Right ventricle myocardium superior (tissue), 1 donor: ENCODE measurements at places on chromosomes 3 and 15.
A peak's percentile ranks its signal among the peaks of the same experiment; 100 is the strongest.

- DNase-seq: no peak
Observed at GRCh38 chr15:38479756-38480155, 25.8 kb downstream of the FAM98B start.

- DNase-seq: no peak
Observed at GRCh38 chr3:142588703-142589102, 7.5 kb upstream of the PLS1 start.

DNA sequence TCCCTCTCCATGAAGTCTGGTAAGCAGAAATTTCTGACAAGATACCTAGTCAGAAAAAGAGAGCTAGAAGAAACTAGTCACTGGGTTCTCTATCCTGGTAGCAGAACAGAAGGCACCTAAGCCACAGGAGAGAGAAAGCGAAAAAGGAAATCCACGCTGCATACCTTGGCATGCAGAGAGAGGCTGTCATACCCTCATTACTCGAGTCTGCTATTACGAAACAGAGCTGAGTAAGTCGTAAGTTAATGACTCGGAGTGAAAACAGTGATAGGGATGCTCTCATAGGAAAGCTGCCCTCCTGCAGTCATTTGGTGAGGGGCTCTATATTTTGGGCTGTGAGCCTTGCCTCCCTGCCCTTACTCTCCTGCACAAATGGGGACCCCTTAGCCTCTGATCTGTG lies 16.2 kb downstream of the CLRN1 start:
- no peak for DNase-seq

GRCh38 chr15:98009169-98009568 lies 48.7 kb downstream of the ARRDC4 start:
- DNase-seq: no peak

- DNase-seq: no peak
Observed at GRCh38 chr15:100348578-100348977, 6.8 kb upstream of the ADAMTS17 start.

DNA sequence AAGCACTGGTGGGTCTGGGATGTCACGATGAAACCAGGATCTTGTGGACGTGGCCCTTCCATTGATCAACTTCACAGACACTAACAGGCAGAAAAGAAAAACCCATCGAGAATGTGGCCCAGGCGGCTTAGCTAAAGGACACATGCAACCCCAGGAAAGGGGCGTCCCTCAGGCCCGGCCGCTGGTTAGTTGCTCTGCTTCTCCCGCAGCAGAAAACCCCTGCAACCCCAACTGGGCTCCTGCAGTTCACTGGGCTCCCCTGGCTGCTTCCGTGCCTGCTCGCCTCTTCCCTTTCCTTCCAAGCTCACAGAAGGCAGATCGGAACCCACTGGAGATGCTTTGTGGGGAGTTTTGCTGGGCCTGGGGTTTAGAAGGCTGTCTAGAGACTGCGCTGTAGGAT lies 1.1 kb downstream of the GASK1A start:
- no peak for DNase-seq

DNA sequence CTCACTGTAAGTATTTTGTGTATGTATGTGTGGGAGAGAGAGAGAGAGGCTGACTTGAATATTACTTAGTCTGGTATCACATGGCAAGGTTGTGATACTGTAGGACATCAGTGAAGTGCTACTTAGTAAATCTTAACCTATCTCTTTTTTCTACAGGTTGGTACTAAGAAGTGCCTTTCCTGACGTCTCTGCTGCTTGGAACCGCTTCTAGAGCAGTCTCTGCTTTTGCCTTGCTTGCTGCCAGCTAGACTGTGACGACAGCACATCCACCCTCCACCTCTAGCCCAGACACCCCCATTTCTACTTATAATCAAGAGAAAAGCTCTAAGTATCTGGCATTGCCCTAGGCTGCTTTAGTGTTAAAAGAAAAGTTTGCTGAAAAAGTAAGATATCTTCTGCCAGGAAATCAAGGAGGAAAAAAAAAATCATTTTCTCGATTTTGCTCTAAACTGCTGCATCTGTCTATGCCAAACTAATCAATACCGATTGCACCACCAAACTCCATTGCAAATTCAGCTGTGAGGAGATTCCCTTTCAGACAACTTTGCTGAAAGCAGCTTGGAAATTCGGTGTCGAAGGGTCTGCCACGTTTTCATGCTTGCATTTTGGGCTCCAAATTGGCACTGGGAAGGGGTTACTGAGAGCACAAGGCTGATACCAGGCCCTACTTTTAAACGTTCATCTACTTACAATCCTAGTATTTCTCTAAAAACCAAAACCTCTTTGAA lies 30.7 kb downstream of the MBNL1 start:
- no peak for DNase-seq

DNA sequence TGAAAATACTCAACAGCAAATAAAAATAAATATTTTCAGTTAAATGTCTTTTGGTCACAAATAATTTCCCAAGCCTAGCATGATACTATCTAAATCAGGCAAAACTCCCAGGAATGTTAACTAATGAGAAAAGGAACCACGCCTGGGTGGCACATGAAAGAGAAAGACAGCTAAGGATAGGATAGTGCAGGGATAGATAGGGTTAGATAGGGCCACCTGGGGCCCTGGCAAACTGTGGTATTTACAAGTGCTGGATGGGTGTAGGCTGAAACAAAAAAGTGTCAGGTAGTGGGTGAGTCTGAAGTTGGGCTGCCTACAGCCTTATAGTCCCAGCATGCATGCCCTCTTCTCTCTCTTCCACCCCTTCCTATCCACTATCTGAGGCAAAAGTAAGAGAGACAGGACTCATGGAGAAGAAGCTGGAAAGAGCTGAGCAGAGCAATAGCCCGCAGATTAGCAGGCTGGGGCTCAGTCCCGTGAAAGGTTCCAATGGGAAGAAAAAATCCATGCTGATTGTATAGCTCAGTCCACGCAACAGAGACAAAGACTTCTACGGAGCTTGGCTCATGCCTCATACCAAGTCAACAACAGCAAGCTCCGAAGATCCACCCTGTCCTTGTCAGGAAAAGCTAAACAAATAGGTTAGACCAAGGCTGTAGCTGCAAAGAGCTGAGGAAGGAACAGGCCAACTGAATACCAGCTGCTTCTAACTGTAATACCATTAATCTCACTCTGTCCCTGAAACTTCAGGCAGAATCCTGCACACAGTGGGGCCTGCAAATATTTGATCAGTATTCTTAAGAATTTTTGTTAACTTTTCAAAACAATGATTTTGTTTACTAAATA lies 342.1 kb upstream of the ATP11B start:
- no peak for DNase-seq

DNA sequence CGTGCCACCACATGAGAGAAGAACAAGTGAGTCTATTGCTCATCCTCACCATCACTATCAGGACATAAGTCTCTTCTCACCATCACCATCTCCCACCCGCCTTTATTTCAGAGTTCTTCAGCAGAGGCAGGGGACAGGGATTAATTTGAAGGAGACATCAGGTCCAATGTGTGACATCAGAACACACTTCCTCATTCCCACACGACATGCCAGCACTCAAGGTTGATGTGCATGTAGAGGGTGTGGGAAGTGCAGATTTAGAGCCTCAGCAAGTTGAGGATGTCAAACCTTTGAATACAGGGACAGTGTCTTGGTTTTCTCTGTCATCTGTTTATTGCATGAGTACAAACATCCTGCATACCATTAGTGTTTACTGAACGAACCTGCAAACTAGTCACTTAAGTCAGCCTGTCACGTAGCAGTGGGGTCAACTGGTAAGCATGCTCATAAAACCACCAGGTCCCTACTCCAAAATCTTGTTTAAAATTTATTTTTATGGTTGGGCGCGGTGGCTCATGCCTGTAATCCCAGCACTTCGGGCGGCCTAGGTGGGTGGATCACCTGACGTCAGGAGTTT lies 104.4 kb downstream of the MYLK start:
- no peak for DNase-seq

DNA sequence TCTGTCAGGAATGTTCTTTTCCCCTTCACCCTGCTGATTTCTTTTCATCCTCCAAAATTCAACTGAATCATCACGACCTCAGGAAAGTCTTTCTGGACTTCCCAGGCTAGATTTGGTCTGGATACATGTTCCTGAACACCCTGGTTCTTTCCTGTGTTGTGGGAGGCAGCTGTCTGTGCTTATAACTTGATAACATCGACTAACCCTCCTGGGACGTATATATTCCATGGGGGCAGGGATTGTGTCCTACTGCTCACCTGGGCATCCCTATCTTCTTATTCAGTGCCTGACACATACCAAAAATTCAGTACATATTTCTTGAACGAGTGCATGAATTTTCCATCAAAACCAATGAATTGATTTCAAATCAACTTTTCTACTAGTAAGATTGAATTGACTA lies 47.6 kb upstream of the MEF2A start:
- DNase-seq: no peak

DNA sequence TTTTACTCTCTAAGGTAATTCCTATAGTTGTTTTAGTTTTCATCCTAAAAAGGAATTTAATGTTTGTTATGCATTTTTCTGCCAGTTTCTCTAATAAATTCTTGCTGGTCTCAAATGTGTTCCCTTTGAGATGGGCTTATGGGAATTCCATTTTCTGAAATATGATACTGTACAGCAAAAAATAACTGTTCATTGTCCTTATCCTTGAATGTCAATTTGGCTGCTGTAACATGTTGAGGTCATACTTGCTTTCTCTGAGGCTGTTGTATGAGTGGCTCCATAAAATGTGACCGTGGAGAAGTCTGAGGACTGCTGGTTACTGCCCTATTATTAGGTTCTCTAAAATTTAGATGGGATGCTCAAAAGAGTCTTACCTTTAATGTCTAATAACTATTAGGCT lies 266.5 kb downstream of the ADAMTS17 start:
- DNase-seq: no peak

GRCh38 chr3:183825456-183826161 lies at the start of gene MAP6D1:
TSS of gene MAP6D1 (minus strand) at chr3:183825577. CDS start at chr3:183825547, 30 bp downstream.
- peak; percentile 60 for DNase-seq

- DNase-seq: no peak
Observed at GRCh38 chr3:99023590-99024192, 122.2 kb upstream of the DCBLD2 start.

DNA sequence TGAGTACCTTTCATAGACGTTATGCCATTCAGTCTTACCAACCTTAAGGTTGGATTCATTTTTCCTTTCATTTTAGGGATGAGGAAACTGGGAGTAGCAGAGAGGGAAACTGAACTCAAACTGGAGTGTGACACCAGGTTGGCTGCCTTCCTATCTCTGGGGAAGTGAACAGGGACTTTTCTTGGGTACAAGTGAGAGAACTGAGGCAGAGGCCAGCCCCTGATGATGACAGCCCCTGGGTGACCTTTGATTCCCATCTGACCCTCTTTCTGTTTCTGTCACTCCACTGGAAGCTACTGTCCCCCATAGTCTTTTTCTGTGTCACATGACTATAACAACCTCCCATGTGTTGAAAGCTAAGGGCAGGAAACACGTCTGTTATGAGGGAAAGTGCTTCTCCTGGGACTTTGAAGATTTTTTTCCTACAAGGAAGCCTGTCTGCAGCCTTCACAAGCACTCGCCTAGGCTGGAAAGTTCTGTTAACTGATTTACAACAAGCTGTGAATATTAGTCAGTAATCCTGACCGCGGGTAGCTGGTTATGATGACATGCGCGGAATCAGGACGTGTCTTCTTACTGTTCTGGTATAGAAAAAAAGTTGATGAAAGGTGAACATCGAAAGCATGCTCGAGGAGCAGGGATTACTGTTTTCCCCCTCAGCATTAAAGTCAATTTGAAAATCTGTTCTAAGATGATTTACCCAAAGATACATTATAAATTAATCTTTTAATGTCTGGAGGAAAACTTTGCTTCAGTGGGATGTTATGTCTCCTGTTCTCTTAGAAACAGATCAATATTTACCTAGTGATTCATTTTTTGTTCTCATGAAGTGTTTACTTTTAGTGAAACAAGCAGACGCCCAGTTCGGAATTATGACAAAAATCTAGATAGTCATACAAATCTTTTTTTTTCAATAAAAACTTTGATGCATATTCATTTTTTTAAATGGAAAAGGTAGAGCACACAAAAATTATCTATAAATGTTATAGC lies 31.5 kb downstream of the ABHD2 start:
- no peak for DNase-seq

GRCh38 chr3:50503504-50504342 lies at the start of gene CACNA2D2:
TSS of gene CACNA2D2 (minus strand) at chr3:50503634. CDS start at chr3:50503423, 211 bp downstream.
- DNase-seq: peak; percentile 78

- DNase-seq: peak; percentile 74
Observed at GRCh38 chr15:24823473-24823872, 131.3 kb upstream of the SNRPN start.

DNA sequence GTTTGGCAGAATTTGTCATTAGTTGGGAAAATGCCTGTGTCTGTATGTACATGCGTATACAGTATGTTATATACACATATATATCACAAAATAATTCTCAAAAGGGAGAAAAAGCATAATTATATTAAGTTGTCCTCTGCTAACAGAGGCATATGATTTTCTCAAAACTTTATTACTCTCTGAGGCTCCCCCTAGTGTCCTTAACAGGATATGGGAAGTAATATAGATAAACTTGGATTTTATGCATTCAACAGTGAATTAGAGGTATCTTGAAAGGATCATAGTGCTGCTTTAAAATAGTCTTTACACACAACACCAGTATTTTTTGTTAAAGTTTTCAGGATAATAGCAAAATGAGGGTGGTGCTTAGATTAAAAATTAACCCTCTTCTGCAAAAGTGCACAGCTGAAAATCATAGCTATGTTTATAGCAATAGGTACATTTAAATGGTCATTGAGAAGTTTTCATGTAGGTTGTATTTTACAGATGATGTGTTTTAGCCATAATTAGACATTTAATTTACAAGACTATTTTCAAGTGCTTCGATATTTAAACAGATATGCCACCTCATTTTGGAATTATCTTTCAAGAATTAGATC lies 454.0 kb upstream of the ROBO2 start:
- no peak for DNase-seq

DNA sequence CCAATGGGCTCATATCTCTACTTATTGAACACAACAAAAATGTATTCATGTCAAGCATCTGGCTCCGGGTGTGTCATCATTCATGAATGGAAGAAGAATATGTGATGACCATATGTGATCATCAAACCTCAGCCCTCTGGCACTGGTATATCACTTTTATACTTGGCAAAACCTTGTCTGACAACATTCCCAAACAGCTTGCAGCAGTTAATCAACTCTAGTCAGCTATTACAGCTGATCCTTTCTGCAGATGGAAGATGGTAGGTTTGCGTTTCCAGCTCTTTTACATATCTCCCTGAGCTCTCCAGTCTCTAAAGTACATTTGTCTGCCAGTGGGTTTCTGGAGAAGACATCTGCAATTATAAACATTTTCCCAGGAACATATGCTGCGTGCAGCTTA lies 6.6 kb downstream of the PLSCR5 start:
- DNase-seq: no peak

GRCh38 chr3:139477710-139478640 lies 1.7 kb upstream of the RBP2 start:
- DNase-seq: no peak

DNA sequence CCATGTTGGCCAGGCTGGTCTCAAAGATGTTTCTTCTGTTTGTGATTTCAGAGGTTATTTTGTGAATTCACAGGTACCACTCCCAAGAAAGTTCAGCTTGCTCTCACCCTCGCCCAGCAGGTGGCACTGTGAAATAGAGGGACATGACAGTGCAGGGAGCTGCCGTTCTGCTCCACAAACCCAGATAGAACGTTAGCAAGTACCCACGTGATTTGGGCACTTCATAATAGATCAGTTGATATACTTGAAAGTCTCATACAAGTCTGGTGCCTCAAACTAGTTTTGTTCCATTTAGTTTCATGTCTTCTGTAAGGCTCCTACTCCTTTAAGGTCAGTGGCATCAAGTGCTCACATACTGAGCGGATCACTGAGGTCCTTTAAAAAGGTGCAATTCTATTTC lies 45.5 kb downstream of the FILIP1L start:
- peak; percentile 85 for DNase-seq
